ENCODE measurements at places on chromosomes 4 and X.

- no peak overlapping the region for H3K27ac ChIP-seq
- DNase-seq: no peak
- H3K27me3 ChIP-seq: no peaks in the 10 kb centered on the region
- no peaks in the 10 kb centered on the region for H3K4me1 ChIP-seq
- H3K4me3 ChIP-seq: no peak overlapping the region
Observed at GRCh38 chr4:175341203-175341755, 423.1 kb downstream of the ADAM29 start.

DNA sequence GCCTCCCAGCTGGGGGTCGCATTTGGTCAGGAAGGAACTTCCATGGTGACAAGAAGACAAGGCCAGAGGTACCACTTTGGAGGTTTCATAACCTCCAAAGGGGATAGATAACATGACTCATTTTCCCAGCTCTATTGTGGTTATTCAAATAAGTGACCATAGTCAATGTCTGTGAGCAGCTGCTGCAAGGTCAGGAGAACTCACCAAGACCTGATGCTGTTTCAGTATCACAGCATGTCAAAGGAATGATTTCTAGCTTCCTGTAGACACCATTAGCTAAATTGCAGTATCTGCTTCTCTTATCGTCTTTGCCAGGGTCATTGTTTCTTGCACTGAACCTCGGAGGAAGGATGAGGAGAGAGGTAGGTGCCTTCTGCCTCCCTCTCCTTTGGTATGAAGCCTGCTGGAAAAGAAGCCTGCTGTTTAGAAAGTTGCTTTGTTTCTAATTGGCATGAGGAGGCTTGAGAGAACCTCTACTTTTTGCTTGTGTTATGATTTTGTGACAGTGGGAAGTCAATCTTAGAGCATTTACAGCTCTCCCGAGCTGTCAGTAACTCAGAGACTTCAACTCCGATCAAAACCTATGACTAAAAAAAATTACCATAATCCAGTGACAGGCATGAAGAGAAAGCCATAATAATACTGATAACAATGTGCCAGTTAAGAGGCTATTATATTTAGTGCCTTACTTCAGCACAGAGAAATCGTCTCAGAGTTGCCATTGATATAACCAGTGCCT is 38.0 kb upstream of the GATB start:
- DNase-seq: no peak
- peaks cover 5% of the 10 kb centered on the region for H3K27me3 ChIP-seq
- no peak overlapping the region for H3K27ac ChIP-seq
- no peaks in the 10 kb centered on the region for H3K36me3 ChIP-seq
- no peaks in the 10 kb centered on the region for H3K4me1 ChIP-seq

GRCh38 chr4:67911141-67911540 is 27.3 kb upstream of the TMPRSS11D start:
- H3K4me1 ChIP-seq: no peaks in the 10 kb centered on the region
- no peak overlapping the region for H3K4me3 ChIP-seq
- no peak overlapping the region for H3K27ac ChIP-seq
- no peaks in the 10 kb centered on the region for H3K36me3 ChIP-seq
- no peak for DNase-seq

GRCh38 chr4:173522160-173522950 is 7.7 kb downstream of the HAND2 start:
- H3K27me3 ChIP-seq: peaks cover 94% of the 10 kb centered on the region
- peaks cover 11% of the 10 kb centered on the region for H3K36me3 ChIP-seq
- H3K4me1 ChIP-seq: peaks cover 15% of the 10 kb centered on the region
- peak overlapping the region; percentile 36 for H3K4me3 ChIP-seq

DNA sequence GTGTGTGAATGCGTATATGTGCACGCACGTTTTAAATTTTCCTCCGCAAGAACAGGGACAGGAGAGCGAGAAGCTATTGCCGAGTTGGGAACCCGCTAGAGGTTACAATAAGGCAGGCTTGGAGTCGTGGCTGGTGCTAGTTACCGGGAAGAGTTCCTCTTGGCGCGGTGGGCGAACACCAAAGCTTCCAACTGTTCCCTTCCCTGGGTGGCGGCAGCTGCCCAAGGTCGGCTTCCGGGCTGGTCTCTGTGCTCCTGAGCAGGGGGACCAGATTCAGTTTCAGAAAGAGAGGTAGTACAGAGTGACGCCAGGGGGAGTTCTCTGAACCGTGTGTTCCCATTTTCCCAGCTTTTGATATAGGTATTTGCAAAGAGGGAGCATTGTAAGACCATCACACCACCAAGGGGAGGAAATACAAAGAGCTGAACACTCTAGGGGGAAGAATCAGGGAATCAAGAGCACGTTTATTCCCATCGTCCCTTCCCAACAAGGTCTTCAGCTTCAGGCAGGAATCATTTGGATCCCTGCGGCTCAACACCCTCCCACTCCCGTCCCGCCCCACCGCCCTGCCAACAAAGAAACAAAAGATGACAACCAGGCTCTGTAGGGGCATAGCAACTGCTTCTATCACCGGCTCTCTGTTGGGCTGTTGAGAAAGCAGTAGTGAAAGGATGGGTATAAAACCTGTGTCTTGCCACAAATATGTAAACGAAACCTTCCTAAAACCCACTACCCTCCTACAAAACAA is 113.6 kb upstream of the TEX13C start:
- no peak overlapping the region for H3K27ac ChIP-seq
- H3K4me1 ChIP-seq: peaks cover 20% of the 10 kb centered on the region
- H3K4me3 ChIP-seq: peak overlapping the region; percentile 66
- H3K27me3 ChIP-seq: peaks cover 29% of the 10 kb centered on the region

GRCh38 chr4:2354760-2355159 is 63.7 kb downstream of the ZFYVE28 start:
- no peak overlapping the region for H3K27ac ChIP-seq
- no peaks in the 10 kb centered on the region for H3K36me3 ChIP-seq
- no peak overlapping the region for H3K4me3 ChIP-seq
- DNase-seq: no peak

- H3K27ac ChIP-seq: no peak overlapping the region
Observed at GRCh38 chrX:147550217-147550616, 361.5 kb upstream of the FMR1 start.

GRCh38 chrX:31366041-31366440 is 294.2 kb upstream of the FTHL17 start:
- DNase-seq: no peak
- no peaks in the 10 kb centered on the region for H3K4me1 ChIP-seq
- H3K27me3 ChIP-seq: peaks cover 3% of the 10 kb centered on the region
- no peak overlapping the region for H3K4me3 ChIP-seq
- no peak overlapping the region for H3K27ac ChIP-seq

DNA sequence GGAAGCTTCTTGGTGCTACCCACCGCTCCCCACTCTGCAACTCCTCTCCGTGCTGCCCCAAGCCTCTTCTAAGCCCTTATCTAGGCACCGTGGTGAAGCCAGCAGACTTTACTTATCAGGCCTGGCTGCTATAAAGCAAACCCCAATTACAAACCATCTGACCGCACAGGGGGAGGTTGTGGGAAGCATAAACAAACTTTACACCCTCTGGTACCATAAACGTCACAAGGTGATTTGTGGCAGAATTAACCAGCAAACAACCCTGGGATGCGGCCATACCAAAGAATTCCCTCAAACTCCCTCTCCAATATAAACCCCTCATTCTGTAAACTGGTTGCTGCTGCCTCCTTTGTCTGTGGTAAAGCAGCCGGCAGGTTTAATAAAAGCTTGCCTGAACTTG is 55.2 kb downstream of the MAGEC2 start:
- no peaks in the 10 kb centered on the region for H3K27me3 ChIP-seq
- H3K36me3 ChIP-seq: no peaks in the 10 kb centered on the region
- no peak overlapping the region for H3K4me3 ChIP-seq
- no peaks in the 10 kb centered on the region for H3K4me1 ChIP-seq

GRCh38 chr4:99383833-99384392 is 31.4 kb upstream of the ADH1C start:
- no peaks in the 10 kb centered on the region for H3K36me3 ChIP-seq
- no peak for DNase-seq
- H3K4me1 ChIP-seq: no peaks in the 10 kb centered on the region
- H3K4me3 ChIP-seq: no peak overlapping the region

- H3K27ac ChIP-seq: no peak overlapping the region
- H3K4me3 ChIP-seq: no peak overlapping the region
- no peaks in the 10 kb centered on the region for H3K4me1 ChIP-seq
- no peaks in the 10 kb centered on the region for H3K27me3 ChIP-seq
- no peaks in the 10 kb centered on the region for H3K36me3 ChIP-seq
Observed at GRCh38 chr4:127469959-127470809, 162.6 kb upstream of the INTU start.

- no peak for DNase-seq
- H3K36me3 ChIP-seq: no peaks in the 10 kb centered on the region
- H3K27ac ChIP-seq: no peak overlapping the region
- no peaks in the 10 kb centered on the region for H3K4me1 ChIP-seq
- no peak overlapping the region for H3K4me3 ChIP-seq
Observed at GRCh38 chr4:188606635-188607034, 467.4 kb downstream of the TRIML1 start.

GRCh38 chrX:7262551-7262950 is 114.6 kb upstream of the PUDP start:
- no peak overlapping the region for H3K27ac ChIP-seq
- no peak overlapping the region for H3K4me3 ChIP-seq
- no peaks in the 10 kb centered on the region for H3K27me3 ChIP-seq
- DNase-seq: no peak
- peaks cover 4% of the 10 kb centered on the region for H3K4me1 ChIP-seq
- H3K36me3 ChIP-seq: peaks cover 8% of the 10 kb centered on the region

DNA sequence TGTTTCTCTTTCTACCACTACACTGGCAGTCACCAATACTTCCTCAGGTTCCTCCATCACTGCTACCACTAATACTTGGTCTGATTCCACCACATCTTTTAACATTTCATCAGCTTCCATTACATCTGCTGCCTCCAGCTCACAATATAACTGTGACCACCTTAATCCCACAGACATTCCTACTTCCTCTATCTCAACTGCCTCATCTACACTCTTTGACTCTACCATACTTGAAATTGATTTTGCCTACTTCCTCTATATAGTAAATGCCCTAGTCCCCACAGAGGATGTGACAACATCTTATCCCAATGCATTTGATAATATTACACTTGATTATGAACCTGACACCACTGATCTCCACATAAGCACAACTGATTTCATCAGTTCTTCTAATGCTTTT is 29.0 kb downstream of the OPRPN start:
- DNase-seq: no peak
- H3K27ac ChIP-seq: no peak overlapping the region
- H3K27me3 ChIP-seq: no peaks in the 10 kb centered on the region
- no peaks in the 10 kb centered on the region for H3K4me1 ChIP-seq

GRCh38 chrX:5842601-5843000 is 386.1 kb downstream of the NLGN4X start:
- H3K4me1 ChIP-seq: no peaks in the 10 kb centered on the region
- no peak for DNase-seq
- no peaks in the 10 kb centered on the region for H3K36me3 ChIP-seq
- H3K27ac ChIP-seq: no peak overlapping the region
- H3K4me3 ChIP-seq: no peak overlapping the region
- H3K27me3 ChIP-seq: peaks cover 2% of the 10 kb centered on the region

DNA sequence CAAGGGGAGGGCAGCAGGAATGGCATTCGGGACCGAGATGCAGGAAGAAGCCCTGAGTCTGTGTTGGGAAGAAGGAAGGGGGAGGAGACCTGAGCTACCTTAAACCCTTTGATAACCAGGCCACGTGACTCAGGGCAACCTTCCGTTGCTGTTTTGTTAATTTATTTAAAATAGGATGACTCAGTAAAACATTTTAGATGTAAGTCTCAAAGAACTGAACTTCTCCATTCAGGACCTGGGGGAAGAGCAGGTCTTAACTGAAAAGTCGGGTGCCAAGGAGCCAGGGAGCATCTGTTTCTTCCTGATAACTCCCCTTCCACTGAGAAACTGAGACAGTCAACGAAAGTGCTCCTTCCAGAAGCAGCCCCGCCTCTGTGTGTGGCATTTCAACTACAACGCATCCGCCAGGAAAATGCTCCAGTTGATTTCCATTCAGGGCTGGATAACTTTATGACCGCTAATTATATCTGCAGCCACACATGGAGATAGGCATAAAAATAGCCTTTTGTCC is 88.0 kb downstream of the IRF2 start:
- peaks cover 37% of the 10 kb centered on the region for H3K36me3 ChIP-seq
- H3K4me3 ChIP-seq: no peak overlapping the region
- H3K4me1 ChIP-seq: peaks cover 60% of the 10 kb centered on the region
- peak overlapping the region; percentile 48 for H3K27ac ChIP-seq
- no peak for DNase-seq

DNA sequence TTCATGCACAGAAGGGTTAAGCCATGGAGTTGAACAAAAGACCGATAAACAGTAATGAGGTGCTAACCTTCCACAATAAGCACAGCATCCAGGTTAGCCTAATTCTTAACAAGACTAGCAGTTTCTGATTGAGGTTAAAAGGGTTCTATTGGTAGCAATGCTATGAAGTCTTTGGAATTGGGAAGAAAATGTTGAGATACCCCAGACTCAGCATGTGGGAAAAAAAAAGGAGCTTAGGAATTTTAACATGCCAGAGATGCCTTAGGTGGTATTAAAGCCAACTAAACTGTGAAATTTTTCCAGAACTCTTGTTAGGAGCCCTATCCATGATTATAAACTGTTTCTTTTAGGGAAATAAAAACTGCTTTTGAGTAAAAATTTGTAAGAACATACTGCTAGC is 391.7 kb downstream of the GABRG1 start:
- H3K4me1 ChIP-seq: no peaks in the 10 kb centered on the region
- H3K4me3 ChIP-seq: no peak overlapping the region
- no peak overlapping the region for H3K27ac ChIP-seq
- no peaks in the 10 kb centered on the region for H3K36me3 ChIP-seq

DNA sequence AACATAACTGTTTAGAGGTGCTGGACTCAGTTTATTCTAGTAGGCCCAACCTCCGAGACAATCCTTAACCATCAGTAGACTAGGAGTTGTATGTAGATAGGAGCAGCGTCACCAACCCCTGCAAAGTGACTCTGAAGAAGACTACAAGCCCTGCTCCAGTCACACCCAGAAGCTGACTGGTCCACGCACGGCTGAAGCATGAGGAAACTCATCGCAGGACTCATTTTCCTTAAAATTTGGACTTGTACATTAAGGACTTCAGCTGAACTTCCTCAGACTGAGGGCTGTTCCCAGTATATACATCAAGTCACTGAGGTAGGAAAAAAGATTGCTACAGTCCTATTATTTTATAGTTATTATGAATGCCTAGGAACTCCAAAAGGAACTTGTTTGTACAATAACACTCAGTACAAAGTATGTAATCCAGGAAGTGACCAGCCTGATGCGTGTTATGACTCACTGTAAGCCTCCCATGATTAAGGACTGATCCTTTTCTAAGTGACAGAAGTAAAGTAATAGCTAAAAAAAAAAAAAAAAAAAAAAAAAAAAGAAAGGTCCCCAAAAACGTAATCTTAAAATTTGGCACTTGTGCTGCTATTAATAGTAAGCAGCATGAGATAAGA is 41.6 kb upstream of the UGT2B7 start:
- H3K27me3 ChIP-seq: no peaks in the 10 kb centered on the region
- no peaks in the 10 kb centered on the region for H3K36me3 ChIP-seq
- no peak for DNase-seq

- peaks cover 18% of the 10 kb centered on the region for H3K4me1 ChIP-seq
- peaks cover 2% of the 10 kb centered on the region for H3K36me3 ChIP-seq
- peak within 1 kb of the TSS; percentile 95 for H3K4me3 ChIP-seq
- DNase-seq: peak; percentile 64
- no peaks in the 10 kb centered on the region for H3K27me3 ChIP-seq
- peak within 1 kb of the TSS; percentile 95 for H3K27ac ChIP-seq
Observed at GRCh38 chrX:3713225-3713936, at the start of gene PRKX. Gene PRKX (minus strand): TSS chrX:3713649. CDS start chrX:3713253, 396 bp downstream.

Measured in activated naive CD8-positive, alpha-beta T cell treated with anti-CD3 and anti-CD28 coated beads, Interleukin-2, amount 50 U/mL, for 24 hours (primary cell).